ENCODE measurements at places on chromosomes 4 and X.

- no peak for DNase-seq
Measured at GRCh38 chrX:9578083-9578779, 113.4 kb downstream of the TBL1X start.

- DNase-seq = no peak
Measured at GRCh38 chrX:69523314-69523713, 19.2 kb downstream of the NALF2 start.

GRCh38 chr4:7785017-7785416 lies 154.6 kb downstream of the AFAP1 start:
- peak; percentile 41 for DNase-seq

GRCh38 chrX:31355206-31355955 lies 283.5 kb upstream of the FTHL17 start:
- DNase-seq = no peak

- no peak for DNase-seq
Measured at GRCh38 chr4:77877167-77877566, 14.5 kb downstream of the MRPL1 start.

DNA sequence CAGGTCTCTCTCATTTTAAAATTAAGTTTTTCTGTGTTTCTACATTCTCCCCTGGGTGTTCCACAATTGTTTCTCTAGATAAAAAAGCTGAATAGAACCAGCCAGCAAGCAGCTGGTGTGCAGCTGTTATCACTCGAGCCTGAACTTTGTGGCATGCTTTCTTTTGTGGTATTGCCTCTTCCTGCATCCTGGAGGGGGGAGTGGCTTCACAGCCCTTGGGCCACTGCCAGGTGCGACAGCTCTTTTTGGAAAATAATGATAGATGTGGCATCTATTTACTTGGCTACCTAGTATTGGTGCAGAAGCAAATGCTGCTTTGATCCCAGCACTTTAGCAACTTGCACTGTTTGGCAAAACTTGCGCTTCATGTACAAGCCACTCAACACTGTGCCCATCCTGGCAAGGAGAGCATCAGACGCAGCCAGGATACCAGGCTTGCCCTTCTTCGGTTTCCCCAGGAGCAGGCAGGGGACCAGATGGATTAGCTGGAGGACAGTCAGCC lies 69.4 kb downstream of the HMGB2 start:
- DNase-seq = peak; percentile 80

DNA sequence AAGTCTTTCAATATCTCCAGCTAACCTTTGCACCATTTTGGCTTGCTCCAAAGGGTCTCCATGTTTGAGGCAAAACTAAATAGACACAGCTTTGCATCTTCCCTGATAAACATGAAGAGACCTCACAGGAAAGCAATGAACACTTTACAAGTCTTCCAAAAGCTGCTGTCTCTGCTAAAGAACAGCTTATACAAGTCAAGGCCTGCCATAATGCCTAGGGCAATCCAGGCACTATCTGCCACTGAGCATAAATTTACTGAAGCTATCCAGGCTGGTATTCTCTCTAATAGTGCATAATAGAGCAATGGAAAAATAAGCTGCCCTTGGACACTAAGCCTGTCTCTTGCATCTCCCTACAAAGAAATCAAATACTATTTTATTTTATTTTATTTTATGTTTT lies 60.1 kb upstream of the S100G start:
- DNase-seq = no peak

DNA sequence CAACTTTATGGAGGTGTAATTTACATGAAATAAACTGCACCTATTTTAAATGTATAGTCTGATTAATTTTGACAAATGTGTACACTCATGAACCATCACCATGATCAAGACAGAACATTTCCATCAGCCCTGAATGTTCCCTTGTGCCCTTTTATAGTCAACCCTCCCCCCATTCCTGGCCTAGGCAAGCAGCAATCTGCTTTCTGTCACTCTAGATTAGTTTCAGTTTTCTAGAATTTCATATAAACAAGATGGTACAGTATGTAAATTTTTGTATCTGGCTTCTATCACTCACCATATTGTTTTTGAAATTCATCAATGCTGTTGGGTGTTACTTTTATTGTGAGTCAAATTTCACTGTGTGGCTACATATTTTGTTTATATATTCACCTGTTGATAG lies 234.2 kb upstream of the RPS6KA3 start:
- no peak for DNase-seq

DNA sequence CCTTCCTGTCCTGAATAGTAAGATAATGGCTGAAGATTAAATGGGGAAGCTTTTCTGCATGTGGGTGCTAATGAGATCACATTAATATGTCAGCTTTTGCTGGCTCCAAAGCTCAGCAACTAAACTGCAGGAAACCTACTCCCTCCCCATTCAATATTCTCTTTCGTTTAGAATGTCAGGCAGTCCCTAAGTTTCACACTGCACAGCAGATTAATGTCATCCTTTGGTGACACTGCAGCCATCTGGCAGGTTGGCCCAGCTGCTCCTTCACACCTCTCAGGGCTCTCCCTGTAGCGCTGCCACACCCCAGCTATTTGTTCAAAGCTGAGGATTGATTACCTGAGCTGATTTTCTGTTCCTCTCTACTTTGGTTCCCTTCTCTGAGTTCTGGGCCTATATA lies 110.5 kb downstream of the KDR start:
- DNase-seq = no peak

Data from left forelimb (tissue), 1 donor.